ENCODE measurements at places on chromosomes 1 and 21.

- DNase-seq: no peak
Observed at GRCh38 chr1:204003536-204003935, 69.4 kb upstream of the SOX13 start.

DNA sequence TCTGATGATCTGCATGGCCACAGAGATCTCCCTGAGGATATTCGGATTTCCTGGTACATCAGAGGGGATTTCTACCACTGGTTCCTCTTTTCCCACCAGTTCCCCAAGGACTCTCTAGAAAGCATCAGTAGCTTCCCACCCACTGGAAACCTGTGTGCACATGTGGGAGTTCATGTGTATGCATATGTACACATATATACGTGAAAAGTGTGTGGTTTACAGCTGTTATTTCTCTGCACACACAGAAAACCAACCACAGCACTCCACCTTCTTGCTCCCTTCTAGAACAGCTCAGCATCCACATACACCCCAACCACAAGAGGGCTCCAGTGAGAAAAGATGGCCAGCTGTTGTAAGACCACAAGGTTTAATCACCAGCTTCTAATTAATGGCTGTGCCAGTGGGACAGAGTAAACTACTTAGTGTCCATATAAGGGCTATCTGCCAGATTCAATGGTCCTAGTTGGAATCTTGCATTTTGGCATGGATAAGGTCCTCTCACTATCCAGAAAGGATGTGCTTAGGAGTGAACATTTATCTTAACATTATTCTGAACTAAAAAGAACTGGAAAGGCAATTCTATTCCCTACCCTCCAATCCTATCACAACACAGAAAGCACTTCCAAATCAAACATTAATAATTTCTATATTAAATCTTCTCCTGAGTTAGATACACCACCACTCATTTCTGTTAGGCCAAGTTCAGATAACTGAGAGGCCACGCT lies 24.1 kb downstream of the GPR3 start:
- no peak for DNase-seq

DNA sequence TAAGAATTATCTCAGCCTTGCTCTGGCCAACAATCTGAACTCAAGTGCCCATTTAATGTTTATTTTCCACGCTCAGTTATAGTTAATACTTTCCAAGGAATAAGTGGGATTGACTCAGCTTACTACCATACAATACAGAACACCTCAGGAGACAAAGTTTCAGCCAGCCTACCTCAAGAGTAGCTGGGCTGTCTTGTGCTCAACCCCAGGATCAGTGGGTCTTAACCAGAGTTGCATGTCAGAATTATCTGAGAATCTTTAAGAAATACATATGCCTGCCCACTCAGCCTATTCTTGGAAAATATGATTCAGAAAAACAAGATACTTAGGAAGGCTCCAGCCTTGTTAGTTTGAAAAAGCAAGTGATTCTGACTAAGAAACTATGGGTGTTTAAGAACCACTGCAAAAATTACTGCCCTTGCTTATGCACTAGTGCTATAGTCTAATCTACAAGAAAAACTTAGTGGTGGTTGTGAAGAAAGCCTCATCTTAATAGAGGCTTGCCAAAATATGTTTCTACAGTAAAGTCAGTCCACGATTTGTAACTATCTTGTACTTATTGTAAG lies 20.4 kb downstream of the CDC7 start:
- no peak for DNase-seq

DNA sequence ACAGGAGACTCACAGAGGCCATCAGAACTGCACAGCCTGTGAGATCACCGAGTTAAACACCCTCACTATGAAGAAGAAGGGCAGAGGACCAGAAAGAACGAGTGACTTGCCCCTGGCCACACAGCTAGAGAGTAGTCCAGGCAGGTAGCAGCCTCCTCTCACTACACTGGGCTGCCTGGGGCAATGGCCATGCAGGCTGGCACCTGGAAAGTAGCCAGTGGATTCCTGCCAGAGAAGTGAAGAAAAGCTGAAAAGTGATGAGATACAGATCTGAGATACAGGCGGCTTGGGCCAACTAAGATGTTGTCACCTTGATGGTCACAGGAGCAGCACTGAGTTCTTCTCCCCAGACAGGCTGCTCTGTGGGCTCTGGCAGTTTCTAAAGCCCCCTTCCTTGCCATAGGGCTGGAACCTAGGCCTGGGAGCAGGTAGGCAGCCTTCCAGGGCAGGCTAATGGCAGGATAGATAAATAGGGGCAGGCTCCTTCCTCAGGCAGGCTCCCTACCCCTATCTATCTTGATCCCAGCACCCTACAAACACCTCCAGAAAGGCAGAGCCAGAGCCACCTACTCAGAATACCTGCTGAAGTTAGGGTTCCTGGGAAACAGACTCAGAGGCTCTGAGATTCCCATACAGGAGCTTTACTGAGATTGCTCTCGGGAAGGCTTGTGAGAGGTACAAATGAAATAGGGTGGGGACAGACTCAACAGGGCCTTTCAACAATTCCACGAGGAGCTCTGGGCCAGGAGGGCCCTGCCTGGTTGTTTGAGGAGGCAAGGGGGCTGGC lies 106.3 kb downstream of the BEND5 start:
- no peak for DNase-seq

GRCh38 chr1:67536957-67537666 lies 106.9 kb upstream of the SERBP1 start:
- no peak for DNase-seq

DNA sequence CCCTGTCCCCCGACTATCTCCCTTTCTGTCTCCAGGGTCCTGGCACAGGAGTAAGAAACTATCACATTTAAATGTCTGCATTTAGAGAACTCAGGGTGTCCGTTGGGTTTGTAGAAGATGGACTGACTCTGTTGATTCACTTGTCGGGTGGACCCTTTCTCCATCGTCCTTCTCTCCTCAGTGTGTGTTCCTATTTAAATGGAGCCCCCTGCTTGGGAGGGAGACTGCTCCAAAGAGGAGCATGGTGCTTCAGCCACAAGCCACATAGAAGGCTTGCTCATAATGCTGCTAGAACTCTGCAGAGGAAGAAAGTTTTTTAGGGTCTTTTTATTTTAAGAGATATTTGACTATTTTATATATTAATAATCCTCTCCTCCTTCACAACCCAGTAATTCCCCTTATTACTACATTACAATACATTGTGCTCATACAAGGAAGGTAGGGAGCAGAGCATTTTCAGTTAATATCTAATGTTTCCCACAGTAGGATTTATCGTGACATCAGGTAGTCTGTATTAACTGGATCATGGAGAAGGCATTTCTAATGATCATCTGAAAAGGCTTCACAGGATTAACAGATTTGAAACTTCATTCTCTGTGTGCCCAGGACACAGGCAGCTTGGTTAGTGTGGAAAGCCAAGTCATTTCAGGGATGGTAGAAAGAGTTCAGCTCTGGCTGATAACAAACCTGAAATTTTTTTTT lies 13.8 kb downstream of the FGGY start:
- DNase-seq: no peak

DNA sequence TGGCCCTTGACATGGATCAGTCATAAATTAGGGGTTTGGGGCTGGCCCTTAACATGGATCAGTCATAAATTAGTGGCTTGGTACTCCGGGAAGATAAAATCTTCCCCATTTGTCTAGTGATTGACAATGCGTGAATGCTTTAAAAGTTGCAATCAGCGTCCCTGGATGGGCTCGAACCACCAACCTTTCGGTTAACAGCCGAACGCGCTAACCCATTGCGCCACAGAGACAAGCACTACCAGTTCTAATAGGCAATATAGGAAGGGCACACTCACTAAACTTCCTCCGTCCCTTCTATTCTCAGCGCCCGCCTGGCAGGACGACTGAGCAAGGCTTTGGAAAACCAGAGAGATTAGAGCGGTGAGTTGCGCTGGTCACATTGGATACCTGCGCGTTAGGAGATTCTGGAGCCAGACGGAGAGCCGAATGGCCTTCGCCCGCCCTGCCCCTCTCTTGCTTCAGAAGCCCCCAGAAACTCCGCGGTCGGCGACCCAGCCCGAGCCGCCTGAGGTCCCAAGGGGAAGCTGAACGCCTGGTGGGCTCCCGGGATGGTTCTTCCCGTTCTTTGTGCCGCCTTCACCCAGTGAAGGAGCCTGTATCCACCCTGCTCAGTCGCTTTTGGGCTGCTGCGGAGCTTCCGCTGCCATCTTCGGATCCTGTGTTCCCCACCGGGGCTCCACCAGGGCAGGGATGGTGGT lies 235.9 kb downstream of the FAM72C start:
- DNase-seq: no peak

- DNase-seq: no peak
Observed at GRCh38 chr1:175127565-175127964, 59.9 kb downstream of the TNN start.

GRCh38 chr1:234509457-234510328 lies 30.7 kb upstream of the TARBP1 start:
- DNase-seq: no peak

- no peak for DNase-seq
Observed at GRCh38 chr1:116164604-116165368, 53.6 kb downstream of the MAB21L3 start.

- no peak for DNase-seq
Observed at GRCh38 chr1:191839891-191840290, 318.4 kb upstream of the RGS18 start.

DNA sequence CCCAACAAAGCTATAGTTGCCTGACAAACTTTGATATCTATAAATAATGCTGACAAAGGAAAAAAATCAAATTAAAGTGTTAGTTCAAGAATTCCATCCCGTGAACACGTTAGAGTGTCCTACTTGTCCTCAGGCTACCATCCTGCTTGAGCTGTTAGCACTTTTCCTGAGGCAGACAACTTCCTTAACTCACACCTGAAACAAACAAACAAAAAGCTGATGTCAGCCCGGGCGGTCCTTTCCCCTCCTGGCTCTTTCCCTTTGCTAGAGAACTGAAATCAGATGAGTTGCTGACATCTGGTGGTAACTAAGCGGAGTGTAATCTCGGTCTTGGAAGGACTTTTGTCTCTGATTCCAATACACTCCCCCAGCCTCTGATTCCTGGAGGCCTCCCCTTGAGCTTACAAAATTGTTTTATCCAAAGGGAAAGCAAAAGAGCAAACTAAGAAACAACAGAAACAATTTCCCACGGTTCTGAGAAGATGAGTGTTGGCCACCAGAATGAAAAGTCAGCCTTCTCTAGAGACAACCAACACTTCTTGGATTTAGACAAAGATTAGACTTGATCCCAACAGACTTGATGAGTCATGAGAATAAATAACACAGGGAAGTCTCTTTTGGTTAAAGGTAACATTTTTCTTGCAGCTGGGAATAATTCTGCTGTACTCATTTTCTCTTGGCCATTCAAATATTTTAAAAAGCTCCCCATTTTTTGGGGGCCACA lies 135.4 kb downstream of the PROX1 start:
- DNase-seq: no peak

- no peak for DNase-seq
Observed at GRCh38 chr1:81345110-81345509, 455.6 kb upstream of the ADGRL2 start.

DNA sequence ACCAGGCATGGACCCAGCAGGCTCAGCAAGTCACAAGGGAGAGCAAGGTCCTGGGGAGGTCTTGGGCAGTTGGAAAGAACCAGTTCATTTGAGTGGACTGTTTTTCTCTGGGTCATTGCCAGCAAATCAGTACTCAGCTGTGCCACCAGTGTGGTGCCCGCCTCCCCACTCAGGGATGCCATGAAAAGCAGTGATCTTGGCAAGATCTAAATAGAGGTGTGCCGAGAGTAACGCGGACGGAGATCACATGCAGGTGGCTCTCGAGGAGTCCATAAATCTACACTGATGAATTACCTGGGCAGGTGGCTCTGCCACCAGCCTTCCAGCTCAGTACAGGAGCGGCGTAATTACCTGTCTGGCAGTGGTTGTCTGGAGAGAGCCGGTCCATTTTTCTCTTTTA lies 642.2 kb downstream of the PTPRU start:
- DNase-seq: no peak

DNA sequence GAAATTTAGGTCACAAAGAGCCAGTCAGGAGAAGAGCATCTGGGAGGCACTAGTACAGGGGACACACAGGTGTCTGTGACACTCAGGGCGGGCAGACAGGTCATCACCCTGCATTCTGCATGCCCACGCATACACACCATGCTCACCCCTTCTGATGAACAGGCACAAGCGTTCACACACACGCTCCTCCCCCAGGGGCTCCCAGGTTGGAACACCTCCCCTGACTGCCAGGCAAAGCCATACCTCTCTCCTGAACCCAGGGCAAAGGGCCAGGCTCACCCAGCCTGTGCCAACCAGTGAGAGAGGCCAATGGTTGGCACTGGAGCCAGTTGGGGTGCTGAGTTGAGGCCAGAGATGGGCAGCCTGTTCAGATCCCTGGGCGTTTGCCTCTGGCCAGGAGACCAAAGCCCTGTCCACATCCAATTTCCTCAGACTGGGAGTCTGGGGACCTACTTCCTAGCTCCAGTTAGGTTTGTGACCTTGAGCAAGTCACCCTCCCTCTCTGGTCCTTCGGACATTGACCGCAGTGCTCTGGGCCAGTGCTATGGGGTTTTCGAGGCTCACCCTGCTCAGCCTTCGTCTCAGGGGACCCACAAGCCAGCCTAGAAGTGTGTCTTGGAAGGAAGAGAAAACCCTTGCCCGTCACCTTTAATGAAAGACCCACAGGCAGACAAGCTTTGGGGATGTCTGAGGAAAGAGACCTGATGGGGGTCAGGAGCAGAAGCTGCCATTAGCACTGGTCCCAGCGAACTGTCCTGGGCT lies 5.8 kb upstream of the LAD1 start:
- no peak for DNase-seq

DNA sequence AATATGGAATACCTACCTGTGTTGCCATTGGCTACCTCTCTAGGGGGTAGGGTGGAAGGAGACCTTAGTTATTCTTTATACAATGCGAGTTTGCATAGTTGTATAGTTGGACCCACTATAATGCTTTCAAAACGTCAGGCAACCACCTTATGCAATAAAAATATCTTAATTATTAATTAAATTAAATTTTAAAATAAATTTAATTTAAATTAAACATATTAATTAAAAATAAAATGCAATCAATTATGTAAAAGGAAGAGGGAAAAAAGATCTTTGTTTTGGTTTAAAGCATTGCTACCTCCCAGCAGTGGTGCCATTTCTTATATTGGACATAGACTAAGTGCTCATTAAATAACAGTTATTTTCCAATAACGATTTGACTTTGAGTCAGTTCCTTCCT lies 22.3 kb downstream of the GPA33 start:
- DNase-seq: no peak

- DNase-seq: no peak
Observed at GRCh38 chr1:13730291-13730690, 30.3 kb downstream of the PRDM2 start.

GRCh38 chr1:220430059-220430458 lies 97.9 kb upstream of the MARK1 start:
- DNase-seq: no peak

DNA sequence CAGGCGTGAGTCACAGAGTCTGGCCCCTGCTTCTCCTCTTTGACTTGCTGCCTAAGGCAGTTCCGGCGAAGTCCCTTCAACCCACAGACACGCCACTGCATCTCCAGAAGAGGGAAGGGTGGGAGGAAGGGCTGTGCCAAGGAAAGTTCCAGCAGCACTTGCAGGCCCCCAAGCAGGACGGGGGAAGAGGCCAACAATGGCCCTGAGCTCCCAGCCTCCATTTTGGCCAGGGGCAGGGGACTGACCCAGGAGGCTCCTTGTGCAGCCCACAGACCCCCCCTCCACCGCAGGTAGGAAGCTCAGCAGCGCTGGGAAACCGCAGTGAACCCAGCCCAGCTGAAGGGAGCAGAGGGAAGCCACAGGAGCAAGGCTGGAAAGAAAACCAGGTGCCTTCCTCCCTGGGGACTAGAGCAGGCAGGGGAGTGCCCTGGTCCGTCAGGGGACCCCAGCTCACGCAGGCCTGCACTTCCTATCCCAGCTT lies 35.4 kb downstream of the ACOT7 start:
- DNase-seq: no peak

- no peak for DNase-seq
Observed at GRCh38 chr1:37776946-37777516, 12.1 kb upstream of the EPHA10 start.

All from bone marrow (tissue), 2 donors.